ENCODE measurements at places on chromosomes 11 and 22.

DNA sequence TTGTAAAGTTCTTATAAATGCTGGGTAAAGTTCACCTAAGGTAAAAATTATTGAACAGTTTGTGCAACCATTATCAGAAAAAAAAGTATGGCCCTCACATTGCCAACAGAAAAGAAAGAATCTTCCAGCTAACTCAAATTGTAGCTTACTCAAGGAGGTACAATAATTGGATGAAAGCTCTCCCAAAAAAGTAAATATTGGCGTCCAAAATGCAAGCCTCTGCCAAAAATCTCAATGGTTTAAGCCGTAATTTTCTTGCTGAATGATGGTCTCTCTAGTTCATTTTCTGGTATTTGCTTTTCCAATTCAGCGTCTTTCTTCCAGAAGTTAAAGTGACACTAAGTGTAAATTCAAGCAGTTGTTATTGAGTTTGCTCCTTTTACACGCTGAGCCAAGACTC, 727.3 kb downstream of the LRRC4C start:
- DNase-seq: no peak

DNA sequence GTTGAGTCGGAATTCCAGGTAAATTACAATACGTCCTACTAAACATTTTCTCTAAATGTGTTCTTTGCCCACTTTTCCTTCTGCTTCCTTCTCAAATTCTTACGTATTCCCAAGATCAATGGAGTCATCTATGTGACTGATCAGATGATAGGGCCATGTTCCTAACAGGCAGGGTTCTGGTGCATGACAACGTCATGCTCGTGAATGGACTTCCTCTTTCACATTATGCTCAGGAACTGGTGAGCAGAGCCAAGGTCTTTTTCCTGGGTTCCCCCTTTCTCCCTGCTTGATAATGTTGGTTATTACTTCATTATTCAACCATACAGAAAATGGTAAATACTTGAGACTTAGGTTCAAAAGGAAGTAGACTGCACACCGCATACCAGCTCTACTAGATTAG, 789.4 kb downstream of the OPCML start:
- DNase-seq: no peak

- peak; percentile 35 for DNase-seq
These were observed 84.8 kb downstream of the SLC1A2 start for GRCh38 chr11:35334385-35335090.

- no peak for DNase-seq
These were observed 52.2 kb upstream of the HMGXB4 start for GRCh38 chr22:35204807-35205775.

DNA sequence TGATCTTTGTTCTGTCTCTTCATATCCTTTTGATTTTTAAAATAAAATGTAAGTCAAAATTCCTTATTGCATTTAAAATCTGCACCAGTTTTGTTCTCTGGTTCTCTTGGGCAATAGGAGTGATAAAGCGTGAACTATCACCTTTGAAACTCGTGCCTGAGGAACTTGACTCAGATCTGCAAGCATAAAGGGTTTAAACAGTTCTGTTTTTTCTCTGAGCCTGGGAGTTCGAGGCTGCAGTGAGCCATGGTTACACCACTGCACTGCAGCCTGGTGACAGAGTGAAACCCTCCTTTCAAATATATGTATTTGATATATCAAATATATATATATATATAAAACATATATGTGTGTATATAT, 38.9 kb upstream of the CLMP start:
- DNase-seq: no peak

GRCh38 chr11:68364581-68364980, 52.2 kb downstream of the LRP5 start:
- no peak for DNase-seq

DNA sequence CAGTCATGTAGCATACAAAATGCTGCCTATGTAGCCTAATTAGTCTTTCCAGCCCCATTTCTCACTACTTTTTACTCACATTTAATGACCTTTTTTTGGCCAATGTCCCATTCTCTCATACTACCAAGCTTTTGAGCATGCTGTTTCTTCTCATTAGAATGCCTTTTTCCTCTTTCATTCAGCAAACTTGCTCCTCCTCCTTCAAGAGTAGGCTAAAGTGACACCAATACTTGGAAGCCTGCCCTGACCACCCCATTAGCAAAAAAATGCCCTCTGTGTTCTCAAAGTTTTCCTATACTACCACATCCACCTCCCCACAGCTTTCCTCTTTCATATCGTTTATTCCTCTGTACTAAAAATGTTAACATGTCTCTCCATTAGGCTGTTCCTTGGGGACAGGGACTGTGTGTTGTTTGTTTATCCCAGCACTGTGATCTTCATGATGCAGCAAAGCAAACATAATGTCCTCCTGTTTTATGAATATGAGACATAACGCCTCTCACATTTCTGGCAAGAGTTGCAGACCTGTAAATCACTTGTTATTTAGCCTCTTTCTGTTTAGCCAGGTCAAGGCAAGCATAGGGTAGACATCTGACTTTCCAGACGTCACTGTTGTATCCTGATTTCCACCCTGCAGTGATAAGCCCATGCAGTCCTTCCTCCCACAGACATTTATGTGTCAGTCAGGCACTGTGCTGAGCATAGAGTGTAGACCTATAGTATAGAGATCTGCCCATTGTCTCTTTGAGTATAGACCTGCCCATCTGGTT, 62.0 kb upstream of the UCP3 start:
- no peak for DNase-seq

GRCh38 chr11:45395947-45396346, 109.8 kb upstream of the SYT13 start:
- DNase-seq: no peak

- no peak for DNase-seq
These were observed 38.1 kb upstream of the ST14 start for GRCh38 chr11:130121445-130121978.

DNA sequence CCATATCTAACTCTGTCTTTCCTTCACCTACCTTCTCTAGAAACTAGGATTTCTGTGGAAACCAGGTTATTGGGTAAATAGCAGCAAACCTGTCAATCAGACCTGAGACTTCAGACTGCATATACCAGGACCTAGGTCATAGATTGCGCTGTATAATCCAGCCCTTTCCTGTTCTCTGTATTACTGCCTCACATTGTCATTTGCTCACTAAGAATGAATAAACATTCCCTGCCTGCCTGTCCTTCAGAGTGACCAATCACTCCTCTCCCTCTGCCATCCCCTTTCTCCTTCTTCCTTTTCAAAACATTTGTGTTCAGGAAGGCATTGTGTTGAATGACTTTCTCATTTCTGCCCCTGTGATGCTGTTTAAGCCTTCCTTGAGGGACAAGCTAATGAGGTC, 14.1 kb upstream of the FZD4 start:
- DNase-seq: no peak

DNA sequence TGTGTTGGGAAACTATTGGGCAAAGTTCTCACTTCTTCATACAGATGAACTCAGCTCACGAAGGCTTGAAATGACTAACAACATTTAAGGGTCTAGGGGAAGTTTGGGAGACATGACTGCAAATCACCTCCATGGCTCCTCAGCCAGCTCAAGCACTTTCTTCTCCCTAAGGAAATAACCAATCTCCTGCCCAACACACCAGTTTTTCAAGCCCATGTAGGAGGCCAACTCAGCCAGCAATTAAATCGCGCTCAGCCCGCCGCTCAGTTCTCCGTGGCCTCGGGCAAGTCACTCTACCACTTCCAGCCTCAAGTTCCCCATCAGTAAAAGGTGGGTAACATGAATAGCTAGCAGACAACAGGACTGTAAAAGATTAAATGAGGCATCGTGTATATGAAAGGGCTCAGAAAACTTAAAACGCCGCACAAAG, 796 bp downstream of the POLDIP3 start:
- DNase-seq: no peak

DNA sequence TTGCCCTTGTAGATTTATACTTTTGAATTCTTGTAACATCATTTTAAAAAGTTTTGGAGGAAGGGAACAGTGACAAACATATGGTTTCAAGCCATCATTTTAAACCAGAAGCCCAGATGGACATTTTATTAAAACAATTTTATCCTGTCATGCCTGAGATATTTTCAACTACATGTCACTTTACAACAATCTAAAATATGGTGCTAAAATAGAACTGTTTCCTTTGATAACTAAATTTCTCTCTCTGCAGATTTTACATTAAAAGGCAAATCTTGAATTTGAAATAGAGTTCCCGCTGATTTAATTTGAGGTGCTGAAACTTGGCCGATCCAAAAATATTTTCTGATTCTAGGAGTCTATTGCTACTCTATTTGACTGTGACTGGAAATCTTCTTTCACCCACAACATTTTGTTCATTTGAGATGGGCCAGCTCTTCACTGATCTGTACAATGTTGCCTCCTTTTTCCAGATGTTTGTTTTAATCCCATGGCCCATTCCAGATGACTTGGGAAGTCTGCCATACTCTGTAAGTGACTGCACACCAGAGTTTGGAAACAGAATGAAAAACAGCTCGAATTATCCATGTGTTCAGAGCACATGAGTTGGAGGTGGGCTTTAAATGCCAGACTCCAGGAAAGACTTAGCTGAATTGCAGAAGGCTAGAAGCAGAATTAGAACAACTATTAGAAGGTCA, 402.5 kb downstream of the TMEM135 start:
- no peak for DNase-seq

DNA sequence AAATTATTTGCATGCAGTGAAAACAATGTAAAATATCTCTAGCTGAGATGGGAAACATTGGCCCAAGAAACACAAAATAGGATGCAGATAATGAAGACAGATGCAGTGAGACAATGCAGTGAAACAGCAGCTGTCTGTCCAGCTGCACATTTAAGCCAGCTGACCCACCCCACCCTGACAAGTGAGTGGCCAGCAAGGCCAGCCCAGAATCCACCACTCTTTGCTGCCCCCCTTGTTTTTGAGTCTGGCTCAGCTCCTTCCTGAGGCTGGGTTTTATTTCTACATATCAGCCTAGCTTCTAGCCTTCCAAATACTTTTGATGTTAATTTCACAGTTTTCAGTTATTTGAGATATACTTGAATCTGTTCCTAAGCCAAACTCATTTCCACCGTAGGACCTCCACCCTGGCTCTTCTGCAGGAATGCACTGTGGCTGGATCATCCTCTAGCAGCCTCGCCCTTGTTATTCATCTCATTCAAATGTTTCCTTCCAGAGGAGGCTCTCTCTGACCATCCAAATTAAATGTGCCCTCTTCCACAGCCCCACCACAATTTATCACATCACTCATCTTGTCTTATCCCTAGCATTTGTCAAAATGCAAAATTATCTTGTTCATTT, 154.1 kb upstream of the POU2AF2 start:
- no peak for DNase-seq

DNA sequence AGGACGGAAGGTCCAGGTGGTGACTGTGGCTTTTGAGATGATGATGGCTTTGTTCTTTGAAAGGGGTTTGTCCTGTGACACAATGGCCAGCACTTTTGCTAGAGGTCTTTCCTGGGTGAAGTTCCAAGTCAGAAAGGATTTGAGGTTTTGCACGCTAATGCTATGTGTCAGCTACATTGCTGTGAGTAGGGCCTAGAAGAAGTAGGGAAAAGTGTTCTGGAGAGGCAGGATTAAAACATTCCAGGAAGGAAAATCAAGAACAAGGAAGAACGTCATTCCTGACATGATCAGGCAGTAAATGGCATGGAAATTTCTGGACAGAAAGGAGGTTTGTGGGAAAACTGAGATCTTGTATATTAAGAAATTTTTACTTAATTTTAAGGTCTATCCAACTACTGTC, 290.7 kb downstream of the NTM start:
- DNase-seq: no peak

GRCh38 chr22:40241200-40241763, 63.6 kb downstream of the TNRC6B start:
- no peak for DNase-seq

DNA sequence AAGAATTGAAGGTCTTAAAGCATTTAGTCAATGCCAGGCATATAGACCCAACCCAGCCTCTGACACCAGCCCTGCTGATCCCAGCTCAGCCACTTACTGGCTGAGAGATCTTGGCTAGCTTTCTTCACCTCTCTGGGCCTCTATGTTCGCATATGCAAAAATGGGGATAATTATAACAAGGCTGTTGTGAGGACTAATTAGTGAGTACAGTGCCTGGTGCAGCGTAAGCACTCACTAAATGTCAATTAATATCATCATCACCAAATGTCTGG, 10.5 kb downstream of the CHST1 start:
- no peak for DNase-seq

DNA sequence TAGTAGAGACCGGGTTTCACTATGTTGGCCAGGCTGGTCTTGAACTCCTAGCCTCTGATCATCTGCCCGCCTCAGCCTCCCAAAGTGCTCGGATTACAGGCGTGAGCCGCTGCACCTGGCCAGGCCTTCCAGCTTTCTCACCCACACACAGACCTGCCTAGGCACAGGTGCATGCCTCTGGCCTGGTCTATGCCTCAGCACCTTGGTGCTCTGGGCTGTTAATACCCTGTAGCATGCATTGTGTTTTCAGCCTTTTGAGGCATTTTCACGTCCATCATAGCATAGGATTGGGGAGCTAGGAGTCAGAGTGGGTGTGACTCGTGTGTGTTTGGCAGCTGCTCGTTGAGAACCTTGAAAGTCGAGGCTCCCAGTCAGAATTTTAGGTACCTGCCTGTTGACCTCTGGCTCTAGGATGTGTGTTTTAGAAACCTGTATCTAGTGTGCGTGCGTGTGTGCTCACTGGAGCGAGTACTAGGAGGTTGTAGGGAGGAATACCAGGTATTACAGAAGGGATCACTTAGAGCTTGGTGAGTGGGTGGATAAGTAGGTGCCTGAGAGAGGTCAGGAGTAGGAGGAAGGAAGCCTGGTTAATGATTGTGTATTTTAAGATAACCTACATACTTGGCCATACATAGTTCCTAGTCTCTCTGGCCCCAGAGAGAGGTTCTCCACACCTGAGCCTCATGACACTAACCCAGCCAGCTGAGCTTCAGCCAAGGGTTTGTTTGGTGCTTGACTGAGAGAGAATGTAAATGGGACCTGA, 20.0 kb downstream of the CRKL start:
- DNase-seq: no peak

- no peak for DNase-seq
These were observed 5.2 kb downstream of the SCYL1 start for GRCh38 chr11:65530157-65530496.

DNA sequence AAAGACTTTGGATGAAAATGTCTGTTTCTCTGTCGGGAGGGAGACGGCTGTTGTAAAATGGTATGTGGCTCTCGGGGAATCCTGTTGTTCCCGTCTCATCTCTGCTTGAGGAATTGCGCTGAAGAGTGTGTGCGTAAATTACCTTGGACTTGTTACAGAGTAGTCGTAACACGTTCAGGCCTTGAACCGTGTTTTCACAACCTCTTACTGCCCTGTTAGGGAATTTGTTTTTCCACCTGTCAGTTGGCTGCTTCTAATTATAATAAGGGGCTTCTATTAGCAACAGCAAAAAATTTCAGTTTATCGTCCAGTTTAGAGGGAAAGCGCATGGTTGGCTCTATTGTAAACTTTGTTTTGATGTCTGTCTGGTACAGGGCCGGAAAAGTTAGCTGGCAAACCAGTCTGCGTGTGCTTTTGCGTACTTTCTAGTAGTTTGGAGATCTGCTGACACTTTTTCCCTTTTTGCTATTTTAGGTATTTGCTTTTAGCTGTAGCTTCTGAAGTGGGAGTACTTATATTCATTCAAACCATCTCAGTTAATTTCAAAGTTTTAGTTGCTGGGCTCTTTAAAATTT, 1.5 kb downstream of the HIPK3 start:
- peak; percentile 20 for DNase-seq

- DNase-seq: no peak
These were observed 25.5 kb upstream of the NNMT start for GRCh38 chr11:114270531-114271270.

All from GM13976 (cell line).